ENCODE measurements at places on chromosomes 6 and 20.

DNA sequence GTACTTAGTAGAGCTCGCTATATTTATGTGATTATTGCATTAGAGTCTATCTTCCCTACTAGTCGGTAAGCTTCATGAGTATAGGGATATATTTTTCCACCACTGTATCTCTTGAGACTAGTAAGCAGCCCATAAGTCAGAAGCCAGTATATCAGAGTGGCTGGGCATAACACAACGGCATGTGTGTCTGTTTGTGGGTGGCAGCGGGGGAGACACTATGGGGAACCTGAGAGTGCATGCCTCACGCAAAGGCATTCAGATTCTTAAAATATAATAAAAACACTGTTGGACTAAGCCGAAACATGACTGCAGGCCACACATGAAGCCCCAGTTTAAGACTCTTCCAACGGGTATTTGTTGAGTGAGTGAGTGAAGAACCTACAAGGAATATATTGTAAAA, 8.0 kb downstream of the KCNS1 start:
- DNase-seq, result no peak

DNA sequence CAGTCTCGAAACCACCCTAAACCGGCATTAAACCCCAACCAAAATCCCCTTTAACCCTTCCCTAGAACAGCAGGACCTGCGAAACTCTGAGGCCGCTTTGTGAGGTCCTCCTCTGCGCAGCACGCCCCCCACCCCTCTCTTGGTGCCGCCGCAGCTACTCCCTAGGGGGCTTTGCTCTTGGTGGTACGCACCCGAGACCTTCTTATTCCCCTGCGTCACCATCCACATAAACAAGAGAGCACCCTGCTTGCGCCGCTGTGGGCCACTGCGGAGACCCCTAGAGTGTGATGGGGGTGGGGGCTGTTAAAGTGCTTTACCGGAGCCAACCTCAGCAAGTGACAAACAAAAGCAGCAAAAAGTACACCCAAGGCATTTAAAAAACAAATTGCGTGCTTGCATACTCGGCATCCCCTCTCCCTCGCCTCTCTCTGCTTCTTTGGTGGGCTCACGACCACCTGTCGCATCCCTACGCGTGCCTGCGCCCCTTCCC, 502 bp upstream of the GNAS start:
- no peak for DNase-seq

- DNase-seq, result no peak
Measured at GRCh38 chr6:79614326-79615305, 16.5 kb upstream of the SH3BGRL2 start.

- DNase-seq, result peak; percentile 83
Measured at GRCh38 chr6:125301435-125302391, at the start of gene HDDC2. HDDC2 (minus strand) TSS chr6:125301967; CDS start chr6:125301932, 35 bp downstream.

DNA sequence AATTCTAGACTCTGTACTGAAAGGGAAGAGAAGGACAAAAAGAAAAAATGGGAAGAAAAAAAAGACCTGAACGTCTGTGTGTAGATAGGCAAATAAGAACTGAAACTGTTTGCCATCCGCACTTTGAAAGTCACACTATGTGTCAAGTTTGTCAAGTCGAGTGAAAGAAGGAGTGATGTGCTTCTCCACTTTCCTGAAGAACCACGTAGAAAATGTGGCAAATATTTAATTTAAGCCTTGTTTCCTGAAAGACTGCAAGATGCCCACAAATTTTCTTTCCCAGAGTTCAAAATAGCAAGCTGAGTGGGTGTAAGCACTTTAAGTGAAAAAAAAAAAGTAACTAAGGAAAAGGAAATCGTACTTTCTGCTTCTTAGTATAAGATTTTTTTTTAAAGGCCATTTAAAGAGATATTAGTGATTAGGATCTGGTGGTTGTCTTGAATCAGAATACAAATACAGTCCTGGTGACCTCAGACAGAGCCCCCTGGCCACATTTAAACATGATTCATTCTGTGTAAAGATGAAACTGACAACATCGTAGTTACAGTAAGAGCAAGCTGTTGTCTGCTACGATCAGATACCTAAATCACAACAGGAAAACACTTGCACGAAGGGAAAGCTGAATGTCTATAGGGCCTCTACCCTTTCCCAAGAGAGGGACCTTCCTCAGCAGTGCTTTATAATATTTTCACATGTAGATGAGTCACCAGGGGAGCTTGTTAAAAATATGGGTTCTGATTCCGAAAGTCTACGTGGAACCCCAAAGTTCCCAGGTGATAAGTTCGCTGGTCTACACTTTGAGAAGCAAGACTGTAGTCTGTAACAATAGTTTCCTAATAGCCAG, 102.3 kb downstream of the HIVEP2 start:
- peak; percentile 81 for DNase-seq

DNA sequence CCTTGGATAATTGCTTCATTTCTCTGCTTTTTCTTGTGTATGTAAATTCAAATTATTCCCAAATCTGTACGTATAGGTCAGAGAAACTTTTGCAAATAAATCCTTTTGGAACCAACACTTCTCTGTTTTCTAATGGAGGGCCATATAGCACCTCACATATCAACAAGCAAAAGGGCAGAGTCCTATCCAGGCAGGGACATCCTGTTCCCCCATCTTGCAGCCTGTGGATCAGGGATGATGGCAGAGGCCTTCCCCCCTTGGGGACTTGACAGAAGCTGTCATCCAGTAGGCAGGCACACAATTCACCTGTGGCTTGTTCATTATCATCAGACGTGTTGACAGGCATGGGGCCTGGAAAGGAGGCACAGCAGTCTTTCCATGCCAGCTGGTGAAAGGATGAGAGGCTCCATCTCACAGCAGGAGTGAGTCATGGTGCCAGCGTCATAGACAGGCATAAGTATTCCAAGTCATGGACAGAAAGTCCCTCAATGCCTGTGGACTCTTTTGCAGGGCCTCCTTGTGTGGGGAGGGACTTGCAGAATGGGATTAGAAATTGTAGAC, 31.8 kb upstream of the PLEKHG1 start:
- DNase-seq, result no peak

GRCh38 chr20:18692447-18692846, 104.6 kb downstream of the DTD1 start:
- DNase-seq, result peak; percentile 42

GRCh38 chr6:169160091-169160854, 93.4 kb downstream of the THBS2 start:
- DNase-seq, result no peak
